ENCODE measurements at places on chromosomes 3 and 15.
A peak's percentile ranks its signal among the peaks of the same experiment; 100 is the strongest.

DNA sequence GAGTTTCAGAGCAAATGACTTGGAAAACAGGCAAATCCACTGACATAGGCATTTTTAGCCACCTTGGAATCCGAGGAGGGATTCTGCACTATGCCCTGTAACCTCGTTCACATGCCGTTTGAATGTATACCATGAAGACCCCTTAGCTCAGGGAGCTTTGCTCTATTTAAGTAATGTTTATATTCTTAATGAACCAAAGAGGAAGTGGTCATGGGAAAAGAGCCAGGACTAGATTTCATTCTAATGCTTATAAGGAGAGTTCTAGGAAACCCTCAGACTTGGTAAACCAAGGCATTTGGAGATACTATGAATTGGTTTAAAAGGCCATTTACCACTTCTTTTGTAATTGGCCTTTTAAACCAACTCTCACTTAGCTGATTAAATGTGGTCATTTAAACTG is 178.9 kb downstream of the IGF1R start:
- DNase-seq = no peak

- DNase-seq = peak; percentile 15
These were observed 403.3 kb downstream of the TBC1D5 start for GRCh38 chr3:17339132-17339575.

GRCh38 chr15:62390791-62391640 is 225.9 kb upstream of the C2CD4B start:
- DNase-seq = peak; percentile 52

- no peak for DNase-seq
These were observed 2.6 kb downstream of the DPH3 start for GRCh38 chr3:16262174-16262573.

DNA sequence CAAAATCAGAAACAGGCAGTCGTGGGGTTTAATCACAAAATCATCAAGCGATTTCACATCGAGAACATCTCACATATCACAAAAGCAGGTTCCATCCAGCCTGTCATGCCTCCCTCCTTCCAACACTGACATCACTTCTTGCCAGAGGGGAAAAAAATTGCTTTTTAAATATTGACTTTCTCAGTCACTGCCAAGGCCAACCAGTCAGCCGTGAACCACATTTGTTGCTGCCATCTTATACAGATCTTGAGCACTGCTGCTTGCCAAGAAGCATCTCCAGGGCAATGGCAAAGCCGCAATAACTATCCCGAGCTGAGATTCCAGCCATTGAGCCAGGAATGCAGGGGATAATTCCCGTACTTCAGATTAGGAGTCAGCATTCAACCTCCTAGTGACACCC is 174.6 kb downstream of the ANXA2 start:
- DNase-seq = peak; percentile 57

DNA sequence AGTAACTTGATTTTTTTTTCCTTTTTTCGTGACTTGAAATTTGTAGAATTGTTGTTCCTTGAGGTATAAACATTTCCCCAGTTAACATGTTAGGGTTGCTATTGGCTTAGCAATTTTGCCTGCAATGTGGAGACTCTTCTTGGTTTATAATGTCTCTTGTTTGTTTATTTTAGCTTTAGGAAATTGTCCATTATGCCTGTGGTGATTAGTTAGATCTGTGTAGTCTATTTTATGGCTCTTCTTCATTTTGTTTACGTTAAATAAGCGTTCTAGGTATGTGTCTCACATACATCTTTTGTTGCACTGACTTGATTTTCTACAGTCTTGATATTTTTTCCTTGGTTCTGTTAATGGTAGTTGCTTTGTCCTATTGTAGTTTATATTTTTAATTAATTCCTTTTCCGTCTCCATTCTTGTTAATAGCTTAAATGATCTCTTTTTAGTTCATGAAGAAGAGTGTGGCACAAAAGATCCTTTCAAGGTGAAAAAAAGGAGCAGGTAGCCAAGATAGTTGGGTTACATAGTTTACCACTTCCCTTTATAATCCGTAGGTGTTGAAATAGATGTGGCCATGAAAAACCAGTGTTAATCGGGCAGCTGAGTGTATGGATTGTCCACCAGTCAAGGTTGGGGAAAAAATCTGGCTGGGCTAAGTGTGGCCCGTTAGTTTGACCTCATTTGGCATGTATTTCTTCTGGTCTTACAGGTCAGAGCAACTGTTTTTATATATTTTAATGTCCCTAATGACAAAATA is 12.1 kb downstream of the IQGAP1 start:
- no peak for DNase-seq

DNA sequence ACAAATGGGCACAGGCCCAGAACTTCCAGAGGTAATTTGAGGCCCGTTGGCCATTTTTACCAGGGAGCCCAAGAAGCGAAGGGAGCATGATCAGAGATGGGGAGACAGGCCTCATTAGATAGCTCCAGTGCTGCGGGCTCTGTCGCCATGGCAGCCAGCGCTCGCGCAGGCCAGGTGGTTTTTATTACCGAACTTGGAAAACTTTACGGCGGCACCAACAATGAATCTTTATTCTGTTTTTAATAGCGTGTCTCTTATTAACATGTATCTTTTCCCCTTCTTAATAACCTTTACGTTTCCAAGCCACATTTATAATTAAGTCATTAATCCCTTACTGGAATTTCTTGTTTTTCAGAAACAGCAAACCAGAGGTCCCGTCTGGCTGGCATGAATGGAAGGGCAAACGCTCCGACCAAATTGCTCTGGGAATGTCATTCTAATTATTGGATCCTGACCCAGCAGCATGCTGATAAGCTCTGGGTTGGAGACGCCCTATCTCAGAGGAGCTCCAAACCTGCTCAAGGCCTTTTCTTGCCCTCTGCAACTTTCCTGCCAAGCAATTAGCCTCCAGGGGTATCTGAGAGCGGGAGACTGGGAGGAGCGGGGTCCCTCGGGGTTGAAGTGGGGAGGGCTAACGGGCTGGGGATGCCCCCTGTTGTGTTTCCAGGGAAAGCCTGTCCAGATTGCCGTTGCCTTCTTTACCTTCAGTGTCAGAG is 256.4 kb downstream of the TLE3 start:
- DNase-seq = no peak

GRCh38 chr3:171620825-171621434 is 160.7 kb upstream of the TNIK start:
- DNase-seq = peak; percentile 76

DNA sequence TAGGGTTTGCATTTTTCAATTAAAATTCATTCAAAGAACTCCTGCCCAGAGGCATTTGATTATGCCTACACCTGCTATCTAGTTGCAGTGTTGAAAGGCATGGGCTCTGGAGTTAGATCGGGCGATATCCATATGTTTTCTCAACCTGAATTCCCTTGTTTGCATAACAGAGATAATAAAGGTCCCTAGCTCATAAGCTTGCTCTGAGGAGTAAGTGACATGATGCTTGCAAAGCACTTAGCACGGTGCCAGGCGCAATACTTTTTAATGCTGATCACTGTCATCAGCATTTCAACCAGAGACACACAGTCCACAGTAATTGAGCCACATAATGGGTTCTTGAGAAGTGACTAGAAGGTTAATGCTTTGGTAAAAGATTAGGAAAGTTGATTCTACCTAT is 106.3 kb upstream of the SAMMSON start:
- no peak for DNase-seq

- no peak for DNase-seq
These were observed 378.7 kb upstream of the CNTN6 start for GRCh38 chr3:713947-714620.

GRCh38 chr3:40985195-40985594 is 214.1 kb upstream of the CTNNB1 start:
- DNase-seq = peak; percentile 25

DNA sequence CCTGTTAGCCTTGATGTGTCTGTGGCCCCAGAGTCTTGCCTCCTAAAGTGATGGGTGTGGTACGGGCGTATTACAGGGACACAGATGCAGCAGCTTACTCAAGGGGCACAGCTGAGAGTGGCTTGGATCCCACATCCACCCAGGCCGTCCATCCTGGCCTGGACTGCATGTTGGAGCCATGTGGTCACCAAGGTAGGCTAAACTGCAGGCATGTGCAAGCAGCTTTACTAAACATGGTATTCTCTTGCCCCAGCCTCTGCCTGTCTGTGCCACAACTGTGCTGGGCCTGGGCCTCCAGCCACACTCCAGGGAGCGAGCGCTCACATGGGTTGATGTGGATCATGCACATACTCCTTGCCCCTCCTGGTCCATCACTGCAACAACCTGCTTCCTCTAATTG is 6.1 kb upstream of the GPR62 start:
- no peak for DNase-seq

DNA sequence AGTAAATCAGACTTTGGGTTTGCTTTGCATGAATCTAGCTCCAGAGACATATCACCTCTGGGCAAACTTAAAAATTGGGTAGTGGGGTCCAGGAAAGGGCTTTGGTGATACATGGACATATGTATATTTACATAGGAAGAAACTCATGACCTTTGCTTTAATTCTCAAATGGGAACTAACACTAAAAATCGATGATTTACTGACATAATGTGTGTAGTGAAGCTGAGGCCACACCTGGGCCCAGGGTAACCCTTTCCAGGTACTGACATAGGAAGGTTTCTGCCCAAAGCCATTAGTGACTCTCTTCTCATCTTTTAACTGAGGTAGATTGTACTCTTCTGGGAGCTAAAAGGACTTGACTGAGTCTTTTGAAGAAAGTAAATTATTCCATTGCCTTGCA is 411.2 kb upstream of the TBL1XR1 start:
- no peak for DNase-seq
